ENCODE measurements at places on chromosomes 7 and 10.

DNA sequence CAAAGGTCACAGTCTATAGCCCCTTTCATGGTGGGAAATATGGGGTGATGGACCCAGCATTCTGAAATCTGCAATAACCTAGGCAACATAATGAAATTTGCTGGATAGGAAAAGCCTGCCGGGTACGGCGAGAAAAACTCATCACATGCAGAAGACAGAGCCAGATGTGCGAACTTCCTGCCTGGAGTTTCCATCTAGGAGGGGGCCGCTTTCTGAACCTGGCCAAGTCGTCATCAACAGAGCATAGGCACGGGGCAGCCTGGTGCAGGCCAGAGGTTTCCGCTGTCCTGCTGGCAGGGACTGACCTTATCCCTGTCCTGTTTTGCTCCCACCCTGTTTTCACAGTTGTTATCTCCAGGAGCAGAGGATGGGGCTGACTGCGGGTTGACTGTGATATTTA lies 27.4 kb downstream of the CCDC3 start:
- no peak for DNase-seq

DNA sequence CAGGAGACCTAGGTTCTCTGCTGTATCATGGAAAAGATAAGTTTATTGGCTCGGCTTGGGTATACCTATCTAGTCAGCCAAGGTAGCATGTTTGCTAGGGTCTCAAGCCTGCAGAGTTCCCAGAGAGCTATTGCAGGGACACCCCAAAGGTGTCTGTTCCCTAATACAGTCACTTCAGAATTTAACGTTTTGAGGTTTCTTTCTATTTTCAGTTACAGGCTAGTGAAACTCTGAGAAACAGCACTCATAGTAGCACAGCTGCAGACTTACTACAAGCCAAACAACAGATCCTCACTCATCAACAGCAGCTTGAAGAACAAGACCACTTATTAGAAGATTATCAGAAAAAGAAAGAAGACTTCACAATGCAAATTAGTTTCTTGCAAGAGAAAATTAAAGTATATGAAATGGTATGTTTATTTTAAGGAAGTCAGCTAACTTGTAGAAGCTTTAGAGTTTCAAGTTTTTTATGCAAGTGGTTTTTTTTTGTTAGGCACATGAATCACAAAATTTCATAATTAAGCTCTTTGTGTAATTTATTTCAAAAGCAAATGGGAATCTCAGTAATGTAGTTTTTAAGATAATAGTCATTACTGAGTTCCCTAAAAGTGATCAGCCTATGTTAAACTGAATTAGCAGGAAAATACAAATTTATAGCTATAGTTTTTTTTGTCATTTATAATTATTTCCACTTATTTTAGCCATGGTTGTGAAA lies 54.9 kb downstream of the AKAP9 start:
- DNase-seq = no peak

GRCh38 chr7:28531291-28531690 lies 119.0 kb downstream of the CREB5 start:
- no peak for DNase-seq

- DNase-seq = no peak
These were observed 167.3 kb downstream of the TPK1 start for GRCh38 chr7:144668503-144668902.

DNA sequence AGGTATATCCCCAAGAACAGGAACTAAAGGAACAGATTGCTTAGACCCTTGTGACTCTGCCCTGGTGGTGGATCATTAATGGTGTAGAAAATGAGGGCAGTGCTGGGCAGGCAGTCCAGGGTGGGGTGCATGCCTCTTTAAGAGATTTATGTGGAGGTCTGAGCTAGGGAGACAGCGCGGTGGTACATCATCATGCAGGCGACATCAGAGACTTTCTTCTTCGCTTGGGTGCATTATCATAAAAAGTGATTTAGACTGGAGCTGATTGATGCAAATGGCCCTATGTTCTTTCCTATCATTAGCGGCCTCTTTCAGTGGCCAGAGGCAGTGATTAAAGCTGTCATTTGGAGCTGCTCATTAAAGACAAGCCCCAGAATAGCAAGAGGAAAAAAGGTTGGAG lies 519.1 kb upstream of the GALNT17 start:
- DNase-seq = no peak

DNA sequence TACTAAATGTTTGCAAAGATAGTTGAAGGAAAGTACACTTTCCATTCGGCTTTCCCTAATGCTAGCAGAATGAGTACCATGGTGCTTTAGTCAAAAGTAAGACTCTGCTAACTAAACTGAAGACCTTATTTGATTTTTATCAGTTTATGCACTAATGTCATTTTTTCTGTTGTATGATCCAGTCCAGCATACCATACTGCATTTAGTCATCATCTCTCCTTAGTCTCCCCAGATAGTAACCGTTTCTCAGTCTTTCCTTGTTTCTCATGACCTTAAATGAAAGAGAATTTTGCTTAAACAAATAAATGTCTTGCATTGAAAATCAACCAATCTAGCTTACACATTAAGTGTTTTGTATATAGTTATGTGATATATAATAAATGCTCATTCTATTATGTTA lies 529.5 kb upstream of the SEMA3D start:
- DNase-seq = no peak

GRCh38 chr7:24979863-24980533 lies at the start of gene OSBPL3:
TSS of gene OSBPL3 (minus strand) at chr7:24980178. CDS start at chr7:24892472, 87,706 bp downstream.
- DNase-seq = peak; percentile 97

- DNase-seq = peak; percentile 47
These were observed 103.6 kb downstream of the LYZL1 start for GRCh38 chr10:29392376-29393021.

Measured in CD4-positive, alpha-beta T cell treated with Interleukin-15 for 4 hours (primary cell).